ENCODE measurements at places on chromosomes 6 and 20. TPM values are rescaled to one million over a fixed set of nuclear protein-coding genes. Genes with fewer than 3 reads are reported as not detected.

DNA sequence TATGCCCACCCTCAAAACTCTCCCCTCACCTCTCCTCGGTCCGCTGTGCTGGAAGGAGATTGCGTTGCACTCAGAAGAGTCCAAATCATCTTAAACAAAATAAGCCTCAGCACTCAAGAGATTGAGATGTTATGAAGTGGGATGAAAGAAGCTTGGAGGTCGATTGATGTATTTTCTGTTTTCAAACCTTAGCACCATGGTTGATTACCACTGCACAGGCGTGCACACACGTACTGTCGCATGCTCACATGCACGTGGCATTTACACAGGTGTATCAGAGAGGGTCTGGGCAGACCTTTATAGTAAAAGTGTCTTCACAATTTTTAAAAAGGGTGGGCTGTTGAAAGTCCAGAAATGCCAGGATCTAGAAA lies 612 bp upstream of the AGPAT4 start:
- no peaks in the 10 kb centered on the region for H3K36me3 ChIP-seq
- peaks cover 12% of the 10 kb centered on the region for H3K4me1 ChIP-seq
- H3K4me3 ChIP-seq = peak overlapping the region; percentile 54
- H3K27me3 ChIP-seq = no peaks in the 10 kb centered on the region
- DNase-seq = peak; percentile 5
- peak overlapping the region; percentile 81 for H3K27ac ChIP-seq

DNA sequence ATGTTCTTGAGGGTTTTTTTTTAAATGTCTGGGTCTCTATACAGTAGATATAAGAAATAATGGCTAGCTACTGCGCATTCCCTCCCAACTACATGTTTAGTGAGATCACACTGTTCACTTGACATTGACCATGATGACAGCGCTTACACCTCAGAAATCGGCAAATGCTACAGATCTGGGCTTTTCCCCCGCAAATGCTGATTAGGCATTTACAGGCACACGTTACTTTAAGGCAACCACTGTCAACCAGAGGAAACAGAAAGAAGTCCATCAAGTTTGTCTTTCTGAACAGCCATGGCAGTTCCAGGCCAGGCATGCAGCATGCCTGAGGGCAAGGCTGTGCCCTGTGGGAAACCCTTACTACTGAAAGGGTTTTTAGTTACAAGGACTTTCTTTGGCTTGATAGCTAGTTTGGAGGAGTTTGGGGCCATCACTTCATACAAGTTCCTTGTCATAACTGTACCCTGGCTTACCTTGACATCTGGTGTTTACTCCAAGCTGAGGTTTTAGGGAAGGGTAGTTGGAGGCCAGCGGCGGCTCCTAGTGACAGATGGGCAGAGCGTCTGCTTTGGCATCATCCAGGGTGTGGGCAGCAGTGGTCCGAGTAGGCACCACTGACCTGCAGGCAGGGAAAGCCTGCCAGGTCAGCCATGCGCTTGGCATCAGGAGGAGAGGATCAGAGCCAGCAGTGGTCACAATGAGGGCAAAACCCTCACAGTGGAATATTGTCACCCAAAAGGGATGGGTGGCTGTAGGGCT lies 43.0 kb downstream of the CFAP61 start:
- H3K27me3 ChIP-seq = peaks cover 8% of the 10 kb centered on the region
- no peaks in the 10 kb centered on the region for H3K4me1 ChIP-seq
- DNase-seq = no peak
- H3K36me3 ChIP-seq = no peaks in the 10 kb centered on the region
- no peak overlapping the region for H3K4me3 ChIP-seq

DNA sequence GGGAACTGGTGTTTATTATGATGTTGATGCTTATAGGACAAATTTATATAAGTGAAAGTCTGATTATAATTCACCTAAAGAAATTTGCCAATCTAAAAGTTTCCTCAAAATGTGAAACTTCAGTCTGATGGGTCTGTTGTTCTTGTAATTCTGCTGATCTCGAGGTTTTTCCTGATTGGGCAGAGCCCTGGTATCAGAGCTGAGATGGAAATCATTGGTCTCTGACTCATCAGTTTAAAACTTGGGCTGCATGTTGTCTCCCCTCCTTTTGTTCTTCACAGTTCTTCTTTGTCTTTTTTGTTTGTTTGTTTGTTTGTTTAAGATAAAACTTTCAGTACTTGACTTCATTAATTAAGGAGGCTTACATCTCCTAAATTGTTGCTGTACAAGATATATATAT lies 5.9 kb downstream of the SMAP1 start:
- no peaks in the 10 kb centered on the region for H3K36me3 ChIP-seq
- H3K27ac ChIP-seq = no peak overlapping the region
- H3K4me1 ChIP-seq = no peaks in the 10 kb centered on the region
- H3K4me3 ChIP-seq = no peak overlapping the region

DNA sequence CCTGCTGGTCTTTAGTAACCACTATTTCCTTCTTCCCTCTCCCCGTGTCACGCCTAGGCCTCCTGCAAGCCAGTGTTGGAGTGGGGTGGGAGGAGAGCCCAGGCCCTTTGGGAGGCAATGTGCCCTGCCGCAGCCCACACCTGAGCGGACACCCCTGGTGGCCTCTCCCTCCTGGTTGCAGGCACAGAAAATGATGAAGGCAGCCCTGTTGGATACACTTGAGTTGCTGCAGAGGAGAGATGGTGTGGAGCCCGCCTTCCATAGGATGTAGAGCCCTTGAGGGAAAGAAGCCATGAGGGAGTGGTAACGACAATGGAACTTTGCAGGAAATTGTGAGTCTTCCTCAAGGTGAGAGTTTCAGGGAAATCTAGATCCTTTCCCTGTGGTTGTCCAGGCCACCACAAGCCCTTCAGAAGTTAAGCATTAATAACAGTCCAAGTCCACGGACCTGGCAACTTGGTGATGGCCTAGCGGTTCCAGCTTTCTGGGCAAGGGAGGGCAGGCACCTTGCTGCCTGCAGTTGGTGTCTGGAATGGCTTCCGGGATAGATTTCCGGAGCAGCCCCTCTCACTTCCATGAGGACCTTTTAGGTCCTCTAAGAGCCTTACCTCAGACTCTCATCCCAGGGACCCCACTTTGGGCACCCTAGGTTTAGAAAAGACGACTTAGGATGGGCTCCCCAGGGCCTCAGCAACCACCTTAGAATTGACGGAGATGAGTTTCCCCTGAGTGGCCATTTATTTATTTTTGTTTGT lies 67.3 kb upstream of the NXT1 start:
- H3K27ac ChIP-seq = no peak overlapping the region
- DNase-seq = no peak
- no peaks in the 10 kb centered on the region for H3K36me3 ChIP-seq
- H3K4me3 ChIP-seq = no peak overlapping the region
- H3K4me1 ChIP-seq = no peaks in the 10 kb centered on the region
- H3K27me3 ChIP-seq = no peaks in the 10 kb centered on the region

DNA sequence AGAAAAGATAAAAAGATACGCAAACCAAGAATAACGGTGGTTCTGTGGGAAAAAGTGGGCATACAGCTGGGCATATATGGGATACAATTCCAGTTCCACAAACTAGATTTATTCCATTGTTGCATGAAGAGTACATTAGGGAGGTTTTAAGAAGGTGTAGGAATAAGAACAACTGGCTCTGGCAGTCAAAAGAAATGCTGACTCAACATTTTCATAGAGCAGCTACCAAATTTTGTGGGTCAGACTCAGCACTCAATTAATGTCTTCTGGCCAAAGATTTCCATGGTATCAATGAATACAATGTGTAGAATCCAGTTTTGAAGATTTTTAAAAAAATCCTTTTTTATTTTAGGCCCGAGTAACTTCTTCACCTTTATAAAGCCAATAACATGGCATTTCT lies 40.2 kb downstream of the TP53INP2 start:
- DNase-seq = no peak
- no peaks in the 10 kb centered on the region for H3K27me3 ChIP-seq
- H3K27ac ChIP-seq = no peak overlapping the region
- H3K36me3 ChIP-seq = peaks cover 54% of the 10 kb centered on the region

DNA sequence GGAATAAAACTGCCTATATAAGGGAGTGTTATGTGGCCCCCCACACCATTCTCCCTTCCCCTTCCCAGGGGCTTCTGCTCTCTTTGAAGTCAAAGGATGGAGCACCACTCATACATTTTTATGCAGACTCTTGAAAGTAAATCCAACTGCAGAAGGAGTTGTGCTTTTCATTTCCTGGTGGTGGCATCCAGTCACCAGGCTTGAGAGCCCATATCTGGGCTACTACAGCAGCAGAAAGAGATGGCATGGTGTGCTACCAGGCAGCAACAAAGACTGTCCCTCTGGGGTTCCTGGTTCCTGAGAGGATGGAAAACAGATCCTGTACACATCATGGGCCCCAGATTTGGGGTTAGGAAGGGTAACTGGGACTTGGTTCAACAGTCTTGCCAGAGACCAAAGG lies 226.4 kb downstream of the CLIC5 start:
- H3K36me3 ChIP-seq = no peaks in the 10 kb centered on the region
- no peak overlapping the region for H3K27ac ChIP-seq
- no peaks in the 10 kb centered on the region for H3K27me3 ChIP-seq
- no peaks in the 10 kb centered on the region for H3K4me1 ChIP-seq
- H3K4me3 ChIP-seq = no peak overlapping the region

GRCh38 chr6:166754218-166755030 lies 127.4 kb upstream of the RPS6KA2 start:
- no peaks in the 10 kb centered on the region for H3K4me1 ChIP-seq
- no peak overlapping the region for H3K27ac ChIP-seq
- no peaks in the 10 kb centered on the region for H3K36me3 ChIP-seq
- DNase-seq = no peak
- no peak overlapping the region for H3K4me3 ChIP-seq
- H3K27me3 ChIP-seq = peaks cover 21% of the 10 kb centered on the region

DNA sequence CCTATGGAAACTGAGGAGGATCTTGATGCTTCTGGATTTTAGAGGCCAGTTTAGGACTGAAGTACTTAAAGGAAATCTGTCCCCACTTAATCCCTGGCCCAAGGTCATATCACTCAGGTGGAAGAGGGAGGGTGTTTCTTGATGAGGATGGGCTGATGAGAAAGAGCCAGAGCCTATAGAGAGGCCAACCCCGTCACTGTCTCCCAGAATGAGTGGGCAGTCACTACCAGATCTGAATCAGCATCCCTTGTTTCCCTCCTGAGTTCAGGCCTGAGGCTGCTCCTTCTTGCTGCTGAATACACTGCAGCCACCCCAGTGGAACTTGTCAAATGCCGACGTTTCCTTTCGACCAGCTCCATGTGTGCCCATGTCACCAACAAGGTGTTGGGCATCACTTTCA lies 14.8 kb downstream of the ARMC12 start:
- no peaks in the 10 kb centered on the region for H3K4me1 ChIP-seq
- no peak overlapping the region for H3K27ac ChIP-seq

CD83 gene
- total RNA-seq = 15.0 TPM

GMPR gene
- total RNA-seq = 0.32 TPM

SIM1 gene
- total RNA-seq = 0.22 TPM

LGSN gene
- total RNA-seq = not detected

CDSN gene
- total RNA-seq = not detected

TAF8 gene
- total RNA-seq = 26.0 TPM

TMEM244 gene
- total RNA-seq = not detected

C6orf141 gene
- total RNA-seq = 11.7 TPM

SALL4 gene
- total RNA-seq = 18.4 TPM

PDYN gene
- total RNA-seq = not detected

PRL gene
- total RNA-seq = not detected

ZC2HC1B gene
- total RNA-seq = not detected

BMP2 gene
- not detected for total RNA-seq

NNAT gene
- not detected for total RNA-seq

Measured in A673 (cell line).